ENCODE measurements at places on chromosomes 5 and 9.

GRCh38 chr5:2856206-2856605, 104.7 kb upstream of the IRX2 start:
- DNase-seq = no peak

DNA sequence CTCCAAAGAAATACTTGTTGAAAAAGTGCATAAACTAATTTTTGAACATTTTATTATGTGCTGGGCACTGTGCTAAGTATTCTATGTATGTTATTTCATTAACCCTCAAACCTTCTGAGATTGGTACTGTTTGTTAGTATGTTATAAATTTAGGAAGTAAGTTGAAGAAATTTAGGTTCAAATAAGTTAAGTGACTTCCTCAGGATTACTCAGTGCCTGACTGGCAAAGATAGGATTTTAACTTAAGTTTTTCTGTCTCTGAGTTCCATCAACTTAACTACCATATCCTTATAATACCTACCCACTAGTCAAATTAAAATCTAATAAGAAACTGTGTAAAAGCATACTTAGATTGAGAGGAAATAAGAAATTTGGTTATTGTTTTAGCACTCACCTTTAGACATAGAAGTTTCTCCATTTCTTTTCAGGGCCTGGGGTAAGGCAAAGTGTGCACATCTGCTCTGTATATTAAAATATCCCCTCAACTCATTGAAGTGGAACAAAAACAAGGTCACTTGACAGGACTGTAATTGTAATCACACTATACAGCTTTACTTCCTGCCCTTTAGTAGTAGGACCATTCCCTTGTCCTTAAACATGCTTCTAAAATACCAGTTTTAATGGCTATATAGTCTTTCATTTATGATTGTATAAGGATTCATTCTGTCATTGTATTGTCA, 15.2 kb downstream of the TGFBR1 start:
- DNase-seq = no peak

GRCh38 chr5:60945813-60946187, 795 bp downstream of the NDUFAF2 start:
- no peak for DNase-seq

DNA sequence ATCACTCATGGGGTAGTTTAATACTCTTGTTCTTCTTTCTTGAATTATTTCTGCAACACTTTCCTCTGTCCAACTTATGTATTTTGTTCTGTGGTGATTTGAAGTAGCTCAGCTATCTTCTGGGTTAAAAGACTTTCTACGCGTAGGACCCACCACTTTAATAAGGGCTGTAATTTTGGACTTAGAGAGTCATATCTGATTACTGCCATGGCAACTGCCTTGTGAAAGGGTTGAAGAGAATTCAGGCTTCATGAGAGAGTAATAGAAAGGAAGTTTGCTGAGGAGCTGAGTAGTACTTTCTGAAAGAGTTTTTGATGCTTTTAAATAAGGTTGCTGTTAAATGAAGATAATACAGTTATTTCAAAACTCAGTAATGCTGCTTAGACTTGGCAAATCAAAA, 89.5 kb downstream of the TLE4 start:
- DNase-seq = no peak

DNA sequence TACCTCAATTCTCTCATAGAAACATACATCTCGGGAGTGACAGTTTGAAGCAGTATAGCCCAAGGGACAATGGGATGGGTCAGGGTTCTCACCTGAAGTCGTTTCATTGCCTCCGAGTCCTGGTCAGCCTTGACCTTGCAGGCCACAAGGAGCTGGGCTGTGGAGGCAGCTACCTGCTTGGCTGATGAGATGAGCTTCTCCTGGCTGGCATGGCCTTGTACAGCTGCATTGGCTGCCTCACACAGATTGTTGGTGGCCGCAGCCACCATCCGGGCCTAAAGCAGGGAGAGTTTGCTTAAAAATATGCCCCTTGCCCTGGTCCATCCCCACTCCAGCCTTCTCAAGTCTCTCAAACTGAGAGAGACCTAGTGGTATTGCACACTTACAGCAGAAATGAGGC, 8.5 kb upstream of the TPM2 start:
- DNase-seq = no peak
